Large intestine (tissue), 12 donors: ENCODE measurements at places on chromosomes 13 and 19.

GRCh38 chr13:112522578-112522977, 65.4 kb downstream of the TUBGCP3 start:
- DNase-seq: no peak

DNA sequence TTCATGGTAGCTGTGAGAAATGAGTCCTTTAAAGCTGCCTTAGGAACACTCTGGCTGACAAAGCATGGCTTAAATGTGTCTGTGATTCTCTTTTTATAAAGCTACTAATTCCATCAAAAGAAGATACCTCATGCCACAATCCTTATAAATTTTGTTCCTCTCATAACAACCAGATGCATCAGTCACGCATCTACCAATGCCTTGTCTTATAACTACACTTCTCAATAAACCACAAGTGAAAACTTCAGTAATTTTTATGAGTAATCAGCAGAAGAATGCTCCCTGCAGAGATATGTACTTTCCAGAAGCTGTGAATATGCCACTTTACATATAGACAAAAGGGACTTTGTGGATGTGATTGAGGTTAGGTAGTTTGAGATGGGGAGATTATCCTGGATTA, 147.8 kb downstream of the SUCLA2 start:
- DNase-seq: no peak

- no peak for DNase-seq
Observed at GRCh38 chr19:11420429-11421370, 1.6 kb upstream of the RGL3 start.

DNA sequence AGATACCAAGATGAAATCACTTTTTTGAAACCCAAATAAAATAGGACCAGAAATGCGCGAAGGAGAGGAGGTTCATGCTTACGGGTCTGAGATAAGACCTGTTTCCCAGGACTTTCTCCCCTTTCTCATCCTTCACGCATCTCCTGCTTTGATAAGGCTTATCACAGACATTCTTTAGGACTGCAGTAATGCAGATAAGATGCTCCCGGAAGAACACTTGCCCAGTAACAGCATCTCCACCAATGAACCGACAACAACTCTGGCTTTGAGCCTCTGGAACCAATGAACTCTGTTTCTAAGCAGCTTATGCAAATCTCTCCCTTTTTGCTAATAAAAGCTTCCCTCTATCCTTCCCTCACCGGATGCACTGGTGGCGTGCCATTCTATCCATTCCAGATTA, 783.4 kb upstream of the ARGLU1 start:
- DNase-seq: peak; percentile 5

- DNase-seq: no peak
Observed at GRCh38 chr13:64674126-64674525, 2556.0 kb downstream of the PCDH9 start.

- no peak for DNase-seq
Observed at GRCh38 chr19:883661-884211, 9.3 kb downstream of the MED16 start.

DNA sequence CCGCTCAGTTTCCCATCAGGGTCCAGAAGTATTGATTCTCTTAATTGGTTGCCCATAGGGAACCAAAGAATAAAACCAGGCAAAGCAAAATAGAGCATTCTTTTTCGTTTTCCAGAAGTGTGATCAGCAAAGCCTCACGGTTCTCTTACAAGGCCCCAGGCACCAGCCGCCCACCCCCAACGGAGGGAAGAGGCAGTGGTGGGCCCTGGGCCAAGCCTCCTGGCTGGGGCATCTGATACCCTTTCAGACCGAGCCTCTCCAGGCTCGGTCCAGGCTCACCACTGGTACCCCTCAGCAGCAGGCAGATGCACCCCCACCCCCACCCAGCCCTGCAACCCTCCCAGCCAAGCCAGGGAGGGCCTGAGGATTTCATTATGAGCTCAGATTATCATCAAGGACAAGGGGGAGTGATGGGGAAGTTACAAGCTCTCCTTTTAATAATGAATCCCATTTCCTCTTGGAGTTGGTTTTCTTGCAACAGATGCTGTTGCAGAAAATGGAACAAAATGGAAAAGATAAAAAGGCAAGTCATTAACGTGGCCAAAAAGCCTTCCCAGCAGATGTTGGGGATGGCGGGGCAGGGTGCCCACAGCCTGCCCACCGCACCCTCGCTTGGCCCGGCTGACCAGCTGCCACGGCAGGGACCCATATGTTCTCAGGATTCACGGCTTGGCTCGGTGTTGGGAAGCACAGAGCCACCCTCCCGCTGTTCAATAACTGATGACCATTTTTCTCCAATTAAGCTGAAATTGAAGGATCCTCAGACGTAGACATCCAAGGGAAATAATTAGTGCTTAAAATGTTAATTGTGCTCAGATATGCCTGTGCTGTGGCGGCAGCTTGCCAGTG, 45.9 kb upstream of the KCTD15 start:
- no peak for DNase-seq

GRCh38 chr19:2302319-2303210, 5.4 kb downstream of the LINGO3 start:
- peak; percentile 47 for DNase-seq

DNA sequence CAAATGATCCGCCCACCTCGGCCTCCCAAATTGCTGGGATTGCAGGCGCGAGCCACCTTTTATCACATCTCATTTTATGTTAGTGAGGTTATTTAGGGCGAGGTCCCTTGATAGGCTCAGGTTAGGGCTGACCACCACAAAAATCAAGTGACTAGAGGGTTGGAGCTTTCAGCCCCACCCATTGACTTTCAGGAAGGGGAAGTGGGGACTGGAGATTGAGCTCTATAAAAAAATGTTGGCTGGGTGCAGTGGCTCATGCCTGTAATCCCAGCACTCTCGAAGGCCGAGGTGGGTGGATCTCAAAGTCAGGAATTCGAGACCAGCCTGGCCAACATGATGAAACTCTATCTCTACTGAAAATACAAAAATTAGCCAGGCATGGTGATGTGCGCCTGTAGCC, 20.1 kb downstream of the FPR3 start:
- DNase-seq: no peak

GRCh38 chr13:50171590-50172282, 156.5 kb downstream of the KCNRG start:
- no peak for DNase-seq

DNA sequence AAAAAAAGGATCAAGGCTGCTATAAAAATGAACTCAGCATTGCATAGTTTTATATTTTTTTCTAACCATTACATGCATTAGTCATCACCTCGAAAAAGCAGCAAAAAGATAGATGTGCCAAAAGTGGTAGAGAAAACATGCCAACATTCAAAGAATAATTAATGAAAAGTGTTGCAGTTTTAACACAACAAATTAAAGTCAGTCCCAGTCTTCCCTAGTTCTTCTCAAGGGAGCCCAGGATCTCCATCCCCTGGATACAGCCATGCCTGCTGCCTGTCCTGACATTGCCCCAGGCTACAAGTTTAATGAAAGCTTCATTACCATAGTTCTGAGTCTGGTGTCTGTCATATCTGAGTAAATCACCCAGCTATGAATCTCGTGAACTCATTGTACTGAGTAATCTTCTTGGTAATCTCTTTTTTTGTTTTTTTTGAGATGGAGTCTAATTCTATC, 116.6 kb upstream of the KLF12 start:
- DNase-seq: no peak

- DNase-seq: no peak
Observed at GRCh38 chr13:20217168-20217567, 15.0 kb downstream of the GJB6 start.

DNA sequence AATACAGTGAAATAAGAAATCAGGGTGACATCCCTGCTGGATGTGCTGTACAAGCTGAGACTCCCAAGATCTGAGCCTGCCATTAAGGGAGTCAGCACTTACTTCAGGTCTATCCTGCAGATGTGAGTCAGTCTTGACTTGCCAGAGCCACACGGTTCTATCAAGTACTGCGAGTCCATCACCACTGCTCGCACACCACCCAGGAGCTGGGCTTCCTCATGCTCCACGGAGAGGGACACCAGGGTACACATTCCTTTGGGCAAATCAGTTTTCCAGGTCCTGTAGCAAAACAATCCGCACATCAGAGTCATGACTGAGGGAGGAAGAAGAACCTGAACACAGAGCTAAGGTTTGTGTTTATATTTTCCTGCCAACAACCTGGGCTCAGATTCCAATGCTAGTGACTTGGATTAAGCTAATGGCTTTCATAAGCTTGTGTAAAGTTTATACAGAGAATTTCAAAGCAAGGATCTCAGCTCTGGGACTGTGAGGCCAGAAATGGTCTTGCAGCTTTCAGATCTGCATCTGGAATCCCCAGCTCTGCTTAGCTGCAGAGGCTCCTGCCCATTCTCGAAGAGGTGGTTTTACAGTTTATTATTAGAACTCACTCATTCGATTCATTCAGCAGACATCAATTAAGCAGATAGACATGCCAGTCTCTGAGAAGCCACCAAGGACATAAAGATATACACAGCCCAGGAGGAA, 90.6 kb downstream of the KL start:
- DNase-seq: no peak

DNA sequence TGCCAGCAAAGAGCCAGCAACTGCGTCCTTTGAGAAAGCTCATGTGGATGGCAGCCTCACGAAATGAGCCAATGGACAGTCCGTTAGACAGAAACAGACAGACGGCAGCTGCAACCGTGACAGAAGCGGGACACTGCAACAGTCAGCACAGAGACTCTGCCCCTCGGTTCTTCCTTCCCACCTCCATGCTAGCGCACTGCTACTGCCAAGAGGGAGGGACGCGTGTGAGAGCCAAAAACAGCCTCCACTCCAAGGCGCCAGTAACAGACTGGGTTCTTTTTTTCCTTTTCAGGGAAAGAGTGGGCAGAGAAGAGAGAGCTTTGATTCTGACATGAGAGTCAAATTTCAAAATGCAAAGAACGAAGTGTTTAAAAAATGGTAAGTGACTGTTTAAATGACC, 77.5 kb downstream of the SERP2 start:
- no peak for DNase-seq

DNA sequence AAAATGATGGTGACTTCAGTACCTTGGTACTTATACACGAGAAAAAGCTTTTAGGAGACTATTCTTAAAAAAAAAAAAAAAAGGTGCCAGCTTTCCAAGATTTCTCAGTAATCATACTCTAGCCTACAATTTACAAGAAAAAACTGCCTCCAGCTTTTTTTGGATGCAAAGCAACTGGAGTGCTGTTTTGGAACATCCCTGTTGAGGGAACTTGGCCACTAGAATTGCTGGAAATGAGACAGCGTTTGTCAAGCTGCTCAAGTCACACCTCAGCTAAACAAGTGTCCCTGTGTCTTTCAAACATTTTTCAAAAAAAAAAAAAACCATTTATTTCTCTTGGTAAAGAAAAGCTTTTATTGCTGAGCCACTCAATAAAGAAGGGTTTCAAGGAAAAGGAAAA, 413.1 kb upstream of the ARGLU1 start:
- no peak for DNase-seq
